ENCODE measurements at places on chromosomes 4 and X. TPM values are rescaled to one million over a fixed set of nuclear protein-coding genes. Genes with fewer than 3 reads are reported as not detected.

DNA sequence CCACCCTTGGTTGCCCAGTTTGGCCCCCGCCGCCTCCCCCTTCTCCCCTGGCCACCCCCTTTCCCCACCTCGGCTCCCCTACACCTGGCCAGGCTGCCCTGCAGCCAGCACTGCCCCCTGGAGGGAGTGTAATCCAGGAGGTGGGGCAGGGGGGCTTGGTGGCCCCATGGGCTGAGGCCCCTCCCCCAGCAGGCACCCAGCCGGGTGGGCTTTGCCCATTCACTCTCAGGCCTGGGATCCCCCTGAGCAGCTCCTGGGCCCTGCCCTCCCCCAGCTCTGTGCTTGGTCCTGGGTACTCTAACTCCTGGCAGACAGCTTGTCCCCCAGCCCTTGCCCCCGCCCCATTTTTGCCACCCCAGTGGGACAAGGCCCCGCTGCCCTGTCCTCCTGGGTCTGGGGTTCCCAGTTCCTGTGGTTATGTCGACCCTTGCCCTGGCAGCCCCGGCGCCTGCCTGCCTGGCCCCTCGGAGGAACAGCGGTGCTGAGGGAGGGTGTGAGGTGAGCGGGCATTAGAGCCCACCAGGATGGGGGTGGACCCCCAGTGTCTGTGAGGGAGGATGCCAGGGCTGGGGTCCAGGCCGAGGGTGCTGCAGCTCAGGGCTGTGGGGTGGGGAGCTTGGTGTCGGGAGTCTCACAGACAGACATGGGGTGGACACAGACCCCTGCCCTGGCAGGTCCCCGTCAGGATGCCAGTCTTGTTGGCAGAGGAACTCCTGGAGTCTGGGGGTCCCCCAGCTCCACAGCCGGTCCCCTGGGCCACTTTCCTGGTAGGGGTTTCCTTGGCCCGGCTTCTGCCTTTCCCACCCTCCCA, 10.2 kb downstream of the NAT8L start:
- DNase-seq = no peak

GRCh38 chr4:88908003-88908402, 149.0 kb downstream of the FAM13A start:
- no peak for DNase-seq

GRCh38 chrX:153868576-153869472, 17.1 kb downstream of the L1CAM start:
- no peak for DNase-seq

DNA sequence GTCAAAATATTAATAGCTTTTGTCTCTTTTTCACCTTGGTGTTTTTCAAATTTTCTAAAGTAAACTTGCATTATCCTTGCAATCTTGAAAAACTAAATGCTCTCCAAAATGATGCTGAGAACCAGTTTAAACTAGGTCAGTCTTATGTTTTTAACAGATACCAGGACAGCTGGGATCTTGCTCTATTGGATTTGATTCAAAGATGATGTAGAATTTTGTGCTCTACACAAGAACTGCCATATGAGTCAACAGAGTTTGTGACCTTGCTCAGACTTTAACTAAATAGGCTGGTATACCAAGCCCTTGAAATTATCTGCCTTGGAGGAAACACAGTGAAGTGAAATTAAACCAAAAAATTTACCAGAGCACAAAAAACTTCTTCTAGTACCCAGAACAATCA, 991.1 kb downstream of the STPG2 start:
- no peak for DNase-seq

GRCh38 chr4:101954351-101954750, 163.8 kb downstream of the BANK1 start:
- DNase-seq = no peak

USP17L15 gene
- not detected for total RNA-seq

PPEF1 gene
- total RNA-seq = 5.0 TPM

AKAP14 gene
- not detected for total RNA-seq
